Airway epithelial cell (primary cell): ENCODE measurements at places on chromosomes 6 and 20. TPM values are rescaled to one million over a fixed set of nuclear protein-coding genes. Genes with fewer than 3 reads are reported as not detected.

CLPSL1 gene
- not detected in 2 replicates for total RNA-seq

ENPP4 gene
- 0.28 and 0.56 TPM in 2 replicates for total RNA-seq

NKX2-2 gene
- total RNA-seq: not detected in 2 replicates

RPS6KA2 gene
- 11.3 and 21.2 TPM in 2 replicates for total RNA-seq

ERMARD gene
- total RNA-seq: 13.8 and 17.4 TPM in 2 replicates

PLA2G7 gene
- 0.51 and 1.2 TPM in 2 replicates for total RNA-seq

GRM1 gene
- 0.65 TPM in 1 of 2 replicates, not detected in the other for total RNA-seq

NOX3 gene
- not detected in 2 replicates for total RNA-seq

METTL24 gene
- total RNA-seq: not detected in 2 replicates

SIRPB2 gene
- total RNA-seq: 0.23 and 0.49 TPM in 2 replicates

PLCB1 gene
- 0.85 and 1.7 TPM in 2 replicates for total RNA-seq

BMP5 gene
- total RNA-seq: not detected in 2 replicates

NKX2-4 gene
- total RNA-seq: not detected in 2 replicates
